ENCODE measurements at places on chromosomes 4 and X. TPM values are rescaled to one million over a fixed set of nuclear protein-coding genes. Genes with fewer than 3 reads are reported as not detected.

- no peak for DNase-seq
Measured at GRCh38 chr4:182427554-182427953, 184.4 kb downstream of the TENM3 start.

- DNase-seq: no peak
Measured at GRCh38 chrX:133475953-133476352, 60.7 kb upstream of the GPC4 start.

DNA sequence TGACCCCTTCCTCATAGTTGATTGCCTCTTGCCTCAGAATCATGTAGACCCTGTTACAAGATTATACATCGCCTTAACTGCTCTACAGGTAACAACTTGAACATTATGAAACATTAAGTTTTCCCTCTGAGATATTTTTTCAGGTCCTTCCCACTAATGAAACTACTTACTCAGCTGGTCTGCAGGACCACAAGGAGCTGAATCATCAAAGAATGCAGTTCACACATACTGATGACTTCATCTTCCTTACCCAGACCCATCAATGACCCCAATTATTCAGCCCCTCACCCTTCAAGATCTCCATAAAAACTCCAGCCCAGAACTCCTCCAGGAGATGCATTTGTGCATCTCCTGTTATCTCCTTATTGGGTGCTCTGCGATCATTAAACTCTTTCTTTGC is 720.9 kb downstream of the RAPGEF2 start:
- DNase-seq: no peak

The FAM199X gene
- 7.8 TPM for total RNA-seq

DNA sequence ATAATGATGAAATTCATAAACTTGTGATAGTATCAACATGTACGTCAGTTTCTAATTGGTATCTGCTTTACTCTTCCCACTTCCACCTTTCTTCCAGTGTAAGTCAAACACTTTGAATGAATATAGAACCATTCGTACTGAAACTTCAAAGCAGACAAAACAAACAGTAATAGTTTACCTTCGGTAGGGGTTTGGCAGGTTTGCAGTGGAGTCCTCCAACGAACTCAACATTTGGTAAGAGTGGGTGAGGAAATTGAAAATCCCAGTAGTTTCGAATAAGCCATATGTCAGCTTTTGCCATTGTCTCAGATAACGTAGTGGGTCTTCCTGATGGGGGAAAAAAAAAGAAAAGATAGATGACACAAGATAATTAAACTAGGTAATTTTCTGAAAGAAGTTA is 2.2 kb downstream of the UGT2B4 start:
- no peak for DNase-seq

DNA sequence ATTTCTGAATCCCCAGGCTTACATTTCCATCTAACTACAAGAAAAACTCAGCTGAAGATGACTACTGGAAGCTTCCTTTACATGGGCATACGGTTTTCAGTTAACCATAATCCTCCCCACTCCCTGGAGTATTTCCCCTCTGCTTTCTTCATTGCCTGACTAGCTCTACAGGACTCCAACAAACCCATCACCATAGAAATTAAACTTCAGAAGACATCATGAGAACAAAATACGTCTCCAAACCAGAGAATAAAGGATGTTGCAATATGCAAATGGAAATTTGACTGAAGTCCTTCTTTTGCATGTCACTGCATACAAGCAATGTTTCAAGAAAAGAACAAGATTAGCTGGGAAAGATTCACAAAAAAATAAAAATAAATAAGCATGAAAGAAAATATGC is 170.2 kb upstream of the PCDH18 start:
- DNase-seq: no peak

DNA sequence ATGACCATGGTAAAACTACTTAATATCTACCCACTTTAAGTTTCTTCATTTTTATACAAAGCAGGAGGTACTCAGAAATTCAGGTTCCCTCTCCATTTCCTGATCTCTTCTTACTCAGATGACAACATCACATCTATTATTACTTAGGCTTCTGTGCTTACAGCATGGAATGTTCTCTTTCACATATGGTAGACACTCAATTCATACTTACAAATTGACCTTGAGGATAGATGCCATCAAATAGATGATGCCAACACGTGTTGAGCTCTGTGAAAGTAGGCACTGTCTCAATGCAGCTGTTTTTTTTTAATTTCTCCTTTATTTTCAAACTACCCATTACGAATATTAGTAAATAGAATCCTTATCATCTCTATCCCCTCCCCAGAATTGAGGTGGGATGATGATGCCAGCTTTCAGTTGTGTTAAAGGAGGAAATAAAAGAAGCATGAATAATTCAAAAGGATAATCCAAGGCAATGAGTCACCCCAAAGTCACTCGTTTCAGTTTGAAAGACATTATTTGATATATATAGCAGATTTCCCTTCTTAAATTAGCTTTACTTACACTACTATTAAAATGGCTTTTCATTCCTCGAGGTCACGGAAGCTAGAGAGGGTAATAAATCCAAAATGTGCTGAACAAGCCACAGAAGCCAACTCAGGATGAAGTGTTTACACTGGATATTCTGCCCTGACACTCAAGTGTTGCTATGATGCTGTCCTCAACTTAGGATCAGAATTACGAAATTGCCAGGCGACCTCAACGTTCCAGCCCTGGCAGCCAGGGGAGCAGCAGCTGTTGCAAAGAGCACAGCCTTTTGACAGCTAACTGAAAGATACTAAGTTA is 124.2 kb upstream of the EOLA2 start:
- DNase-seq: no peak

The SLBP gene
- 39.0 TPM for total RNA-seq

- no peak for DNase-seq
Measured at GRCh38 chr4:95325665-95326064, 223.1 kb downstream of the UNC5C start.

The SLC16A2 gene
- 3.5 TPM for total RNA-seq

The KIAA0232 gene
- total RNA-seq: 10.8 TPM

DNA sequence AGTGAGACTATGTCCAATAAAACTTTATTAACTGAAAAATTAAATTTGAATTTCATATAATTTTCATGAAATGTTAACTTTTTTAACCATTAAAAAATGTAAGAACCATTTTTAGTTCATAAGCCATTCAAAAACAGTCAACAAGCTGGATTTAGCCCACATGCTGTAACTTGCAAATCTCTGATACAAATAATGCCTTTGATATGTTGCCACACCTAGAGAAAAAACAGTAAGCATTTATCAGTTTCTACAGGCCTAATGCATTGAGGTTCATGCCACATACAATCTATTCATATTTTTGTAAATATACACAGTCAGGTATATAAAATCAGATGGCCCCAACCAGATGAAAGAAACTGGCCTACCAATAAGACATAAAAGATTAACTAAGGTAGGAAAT is 52.8 kb downstream of the LCORL start:
- no peak for DNase-seq

GRCh38 chr4:95640311-95640710 is 91.5 kb upstream of the UNC5C start:
- no peak for DNase-seq

All from hematopoietic multipotent progenitor cell (in vitro differentiated cells).